A549 (cell line): ENCODE measurements at places on chromosomes 5 and 9. TPM values are rescaled to one million over a fixed set of nuclear protein-coding genes. Genes with fewer than 3 reads are reported as not detected.
A peak's percentile ranks its signal among the peaks of the same experiment; 100 is the strongest.

IFNK gene
- not detected in 3 replicates for polyA plus RNA-seq

PAPPA gene
- 36.8 to 41.2 TPM (median 40.0 TPM) in 3 replicates for polyA plus RNA-seq

DNA sequence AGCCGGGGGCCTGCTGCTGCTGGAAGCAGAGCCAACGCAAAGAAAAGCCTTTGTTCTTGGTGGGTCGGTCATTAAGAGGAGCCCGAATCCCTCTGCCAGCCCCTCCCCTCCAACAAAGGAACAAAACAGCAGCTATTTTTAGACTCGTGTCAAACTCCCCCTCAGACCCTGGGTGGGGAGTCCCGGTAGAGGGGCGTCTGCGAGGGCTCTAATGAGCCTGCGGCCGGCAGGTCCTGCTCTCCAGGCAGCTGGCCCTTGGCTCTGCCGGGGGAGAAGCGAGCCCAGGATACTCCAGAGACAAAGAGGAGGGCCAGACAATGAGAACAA lies 114.0 kb downstream of the LHX2 start:
- DNase-seq, result no peak

DNA sequence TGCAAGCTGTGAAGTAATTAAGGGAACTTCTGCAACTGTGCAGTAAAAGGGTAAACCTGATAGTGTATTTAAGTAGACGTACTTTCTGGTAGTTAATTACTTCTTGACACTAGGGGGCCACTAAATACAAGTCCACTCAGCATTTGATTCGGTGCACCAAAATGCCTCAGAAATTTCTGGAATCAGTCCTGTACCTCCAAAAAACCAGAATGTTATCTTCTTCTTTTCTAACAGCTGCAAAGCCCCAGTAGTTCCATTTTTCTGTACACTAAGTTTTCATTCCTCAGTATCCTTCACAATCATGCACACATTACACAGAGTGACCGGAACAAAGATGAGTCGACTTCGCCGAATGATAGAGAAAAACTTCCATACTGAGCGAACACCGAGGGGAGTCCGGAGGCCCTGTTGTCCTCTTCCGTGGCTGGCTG lies 484 bp downstream of the GFM2 start:
- DNase-seq, result peak; percentile 66

DNA sequence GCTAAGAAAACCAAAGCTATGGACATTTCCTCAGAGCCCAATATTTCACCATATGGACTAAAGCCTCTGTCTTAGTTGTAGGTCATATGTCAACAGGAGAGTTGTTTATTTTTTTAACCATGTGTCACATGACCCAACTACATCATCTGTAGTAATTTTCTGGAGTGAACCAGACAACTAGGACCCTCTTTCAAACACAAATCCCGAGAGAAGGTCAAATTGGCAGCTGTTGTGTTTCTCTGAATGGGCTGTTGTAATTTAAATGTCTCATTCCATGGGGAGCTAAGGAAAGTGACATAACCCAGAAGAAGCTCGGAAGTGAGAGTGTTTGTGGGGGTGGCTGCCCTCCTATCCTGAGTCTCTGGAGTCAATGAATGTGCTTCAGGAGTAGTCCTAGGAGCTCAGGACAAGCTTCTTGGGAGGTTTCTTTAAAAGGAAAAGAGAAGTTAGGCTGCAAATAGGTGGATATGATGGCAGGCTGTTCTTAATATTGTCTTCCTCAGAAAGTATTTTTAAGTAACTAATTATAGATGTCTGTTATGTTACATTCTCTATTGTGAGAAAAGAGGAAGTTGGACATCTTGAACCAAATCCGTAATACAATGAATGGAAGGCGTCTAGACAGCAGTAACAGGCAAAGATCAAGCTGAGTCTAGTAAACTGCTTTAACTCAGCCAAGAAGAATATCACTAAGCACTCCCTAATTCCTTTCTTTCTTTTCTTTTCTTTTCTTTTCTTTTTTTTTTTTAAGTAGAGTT lies 50.1 kb downstream of the TMEM167A start:
- DNase-seq, result no peak

- DNase-seq, result no peak
Observed at GRCh38 chr5:78979117-78979742, 5.9 kb downstream of the ARSB start.
